NCI-H460 (cell line): ENCODE measurements at places on chromosomes 4 and X. TPM values are rescaled to one million over a fixed set of nuclear protein-coding genes. Genes with fewer than 3 reads are reported as not detected.

VCX2 gene
- not detected in 2 replicates for total RNA-seq

CXXC4 gene
- total RNA-seq, result 0.03 and 0.22 TPM in 2 replicates

UGT2B11 gene
- not detected in 2 replicates for total RNA-seq

ASB9 gene
- total RNA-seq, result 24.5 and 28.4 TPM in 2 replicates

DNA sequence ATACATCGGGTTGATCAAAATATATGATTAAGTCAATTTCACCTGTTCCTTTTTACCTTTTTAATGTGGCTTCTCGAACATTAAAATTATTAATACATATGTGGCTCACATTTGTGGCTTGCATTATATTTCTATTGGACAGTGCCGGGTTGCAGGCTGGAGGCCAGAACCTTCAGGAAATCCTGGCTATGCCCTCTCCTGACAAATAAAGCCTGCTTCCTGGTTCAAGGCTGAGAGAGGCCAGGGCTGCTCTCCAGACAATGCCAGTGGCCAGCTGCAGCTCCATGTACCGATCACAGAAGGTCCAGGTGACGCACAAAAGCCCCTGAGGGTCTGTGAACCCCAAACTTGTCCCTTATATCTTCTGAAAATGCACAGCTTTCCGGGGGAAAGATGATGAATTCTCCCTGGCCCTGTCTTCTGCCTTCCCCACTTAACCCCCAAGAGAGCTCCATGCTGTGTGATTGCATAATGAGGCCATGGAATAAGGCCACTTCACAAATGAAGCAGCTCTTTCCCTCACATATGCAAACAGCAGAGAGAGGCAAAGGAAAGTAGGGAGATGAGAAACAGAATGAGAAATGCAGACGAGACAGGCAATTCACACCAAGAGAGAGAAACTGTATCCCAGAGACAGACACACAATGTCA lies 241.2 kb downstream of the BCOR start:
- DNase-seq, result no peak

- DNase-seq, result no peak
Observed at GRCh38 chr4:48778431-48779094, 1.5 kb downstream of the FRYL start.

GRCh38 chr4:183360161-183360919 lies 38.1 kb upstream of the CLDN24 start:
- DNase-seq, result no peak

DNA sequence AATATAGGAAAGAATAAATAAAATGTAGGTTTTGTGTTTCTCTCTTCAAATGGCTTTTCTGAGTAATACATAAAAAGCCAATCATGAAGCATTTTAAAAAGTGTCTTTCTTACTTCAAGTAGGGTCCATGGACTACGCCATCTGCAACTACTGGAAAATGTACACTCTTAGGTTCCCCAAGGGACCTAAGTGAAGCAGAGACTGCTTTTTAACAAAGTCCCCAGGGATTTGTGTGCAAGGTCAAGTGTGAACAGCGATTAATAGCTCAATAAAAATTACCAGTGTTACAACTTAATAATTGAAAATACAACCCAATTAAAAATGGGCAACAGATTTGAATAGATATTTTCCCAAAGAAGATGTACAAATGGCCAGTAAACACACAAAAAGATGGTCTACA lies 84.9 kb downstream of the ARHGAP6 start:
- DNase-seq, result no peak

DNA sequence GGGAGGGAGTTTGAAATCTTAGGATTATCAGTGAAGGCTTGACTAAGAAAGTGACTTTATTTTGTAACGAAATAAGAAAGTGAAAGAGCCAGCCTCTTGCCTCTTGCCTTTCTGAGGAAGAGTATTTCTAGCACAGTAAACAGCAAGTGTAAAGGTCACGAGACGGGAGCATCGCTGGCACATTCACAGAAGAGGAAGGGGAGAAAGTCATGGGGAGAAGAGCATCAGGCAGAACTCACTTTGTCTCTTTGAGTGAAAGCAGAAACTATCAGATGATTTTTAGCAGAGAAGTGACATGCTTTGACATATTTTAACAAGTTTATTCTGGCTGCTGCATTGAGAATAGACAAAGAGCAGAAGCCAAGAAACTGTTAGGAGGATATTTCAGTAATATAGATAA lies 313.8 kb downstream of the CAMK2D start:
- no peak for DNase-seq

DNA sequence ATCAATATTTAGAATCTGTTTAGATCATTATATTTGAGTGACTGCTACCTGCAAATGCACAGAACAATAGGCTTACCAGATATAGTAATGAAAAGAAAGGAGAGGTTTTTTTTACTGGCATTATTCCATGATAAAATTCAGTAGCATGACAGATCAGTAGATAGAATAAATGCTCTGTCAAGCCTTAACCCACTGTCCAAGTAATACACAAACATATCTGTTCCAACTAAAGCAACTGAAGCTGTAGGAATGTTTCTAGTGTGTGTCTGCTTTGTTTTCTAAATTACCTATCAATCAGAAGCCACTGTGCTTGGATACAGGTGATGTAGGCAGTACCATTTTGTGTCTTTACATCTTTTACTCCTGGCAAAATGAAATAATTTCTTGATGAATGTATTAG lies 604.6 kb downstream of the PCDH7 start:
- DNase-seq, result no peak

DNA sequence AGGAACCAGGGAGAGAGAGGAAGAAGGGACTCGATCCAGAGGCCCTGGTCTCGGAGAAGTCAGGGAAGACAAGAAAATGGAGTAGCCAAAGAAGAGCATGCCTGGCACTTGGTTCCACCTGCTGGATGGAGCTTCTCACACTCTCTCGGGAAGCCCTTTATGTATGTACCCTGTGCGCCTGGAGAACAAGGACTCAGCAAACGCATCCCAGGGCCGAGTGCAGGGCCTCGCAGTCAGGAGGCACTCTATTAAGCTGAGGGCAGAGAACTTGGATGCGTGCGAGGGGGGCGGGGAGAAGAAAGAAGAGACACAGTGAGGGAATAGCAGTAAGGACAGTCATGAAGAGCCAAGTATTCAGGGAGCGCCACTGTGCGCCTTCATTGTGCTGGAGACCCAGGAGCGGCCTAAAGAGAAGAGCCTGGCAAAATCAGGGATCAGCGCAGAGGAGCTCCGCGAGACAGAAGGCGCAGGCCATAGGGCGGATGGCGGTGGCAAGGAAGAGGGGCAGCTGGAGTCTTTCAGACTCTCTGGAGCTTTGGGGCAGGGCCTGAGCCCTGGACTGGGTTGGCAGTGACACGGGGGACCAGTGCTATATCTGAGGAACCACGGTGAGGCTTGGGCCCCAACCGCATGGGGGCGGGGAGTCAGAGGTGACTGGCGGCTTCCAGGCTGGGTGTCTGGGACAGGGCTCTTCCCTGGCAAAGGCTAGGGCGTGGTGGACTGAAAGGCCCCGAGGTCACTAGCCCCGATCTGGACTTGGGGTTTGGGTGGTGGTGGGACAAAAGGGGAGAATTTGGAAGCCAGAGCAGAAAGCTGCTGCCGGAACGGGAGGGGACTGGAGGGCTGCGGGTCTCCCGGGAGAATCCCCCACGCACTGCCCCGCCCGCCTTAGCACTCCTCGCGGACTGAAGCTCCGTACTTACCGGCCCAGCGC lies 1.9 kb upstream of the SEPTIN6 start:
- DNase-seq, result no peak
